Lower leg skin (tissue), 4 donors: ENCODE measurements at places on chromosomes 16 and 17. TPM values are rescaled to one million over a fixed set of nuclear protein-coding genes. Genes with fewer than 3 reads are reported as not detected.

Gene EME1
- 0.42 TPM for total RNA-seq

Gene ZNF747
- total RNA-seq: 23.7 TPM

Gene FBXO31
- 64.3 TPM for total RNA-seq

Gene GRB7
- total RNA-seq: 109 TPM

Gene COPZ2
- total RNA-seq: 16.9 TPM

Gene ALDH3A1
- total RNA-seq: 93.0 TPM

Gene SLC16A11
- 3.2 TPM for total RNA-seq
